Activated naive CD4-positive, alpha-beta T cell treated with anti-CD3 and anti-CD28 coated beads, Interleukin-2, amount 10 ng/mL, durations not matched to agents 5 hours and 36 hours (primary cell): ENCODE measurements at places on chromosomes 3 and 15. TPM values are rescaled to one million over a fixed set of nuclear protein-coding genes. Genes with fewer than 3 reads are reported as not detected.

The GNAT1 gene
- not detected for total RNA-seq

The CHRNA5 gene
- total RNA-seq = 1.6 TPM

The CHDH gene
- total RNA-seq = 0.43 TPM

The TPRG1 gene
- total RNA-seq = 0.24 TPM

The CHST2 gene
- total RNA-seq = 1.1 TPM

The ACOX2 gene
- total RNA-seq = not detected

The FETUB gene
- total RNA-seq = not detected

The MORC1 gene
- not detected for total RNA-seq

The NANOGP8 gene
- not detected for total RNA-seq

The TTC21A gene
- total RNA-seq = 2.2 TPM

The CCDC33 gene
- not detected for total RNA-seq

The DPH6 gene
- 12.3 TPM for total RNA-seq

The ROPN1 gene
- total RNA-seq = not detected

The KCNMB2 gene
- not detected for total RNA-seq

The GADL1 gene
- not detected for total RNA-seq

The TM4SF18 gene
- not detected for total RNA-seq

The GOLGA6A gene
- not detected for total RNA-seq

The PTH1R gene
- total RNA-seq = not detected
